ENCODE measurements at places on chromosomes 4 and X.

GRCh38 chr4:147965056-147965455, 233.2 kb downstream of the ARHGAP10 start:
- no peak for DNase-seq

DNA sequence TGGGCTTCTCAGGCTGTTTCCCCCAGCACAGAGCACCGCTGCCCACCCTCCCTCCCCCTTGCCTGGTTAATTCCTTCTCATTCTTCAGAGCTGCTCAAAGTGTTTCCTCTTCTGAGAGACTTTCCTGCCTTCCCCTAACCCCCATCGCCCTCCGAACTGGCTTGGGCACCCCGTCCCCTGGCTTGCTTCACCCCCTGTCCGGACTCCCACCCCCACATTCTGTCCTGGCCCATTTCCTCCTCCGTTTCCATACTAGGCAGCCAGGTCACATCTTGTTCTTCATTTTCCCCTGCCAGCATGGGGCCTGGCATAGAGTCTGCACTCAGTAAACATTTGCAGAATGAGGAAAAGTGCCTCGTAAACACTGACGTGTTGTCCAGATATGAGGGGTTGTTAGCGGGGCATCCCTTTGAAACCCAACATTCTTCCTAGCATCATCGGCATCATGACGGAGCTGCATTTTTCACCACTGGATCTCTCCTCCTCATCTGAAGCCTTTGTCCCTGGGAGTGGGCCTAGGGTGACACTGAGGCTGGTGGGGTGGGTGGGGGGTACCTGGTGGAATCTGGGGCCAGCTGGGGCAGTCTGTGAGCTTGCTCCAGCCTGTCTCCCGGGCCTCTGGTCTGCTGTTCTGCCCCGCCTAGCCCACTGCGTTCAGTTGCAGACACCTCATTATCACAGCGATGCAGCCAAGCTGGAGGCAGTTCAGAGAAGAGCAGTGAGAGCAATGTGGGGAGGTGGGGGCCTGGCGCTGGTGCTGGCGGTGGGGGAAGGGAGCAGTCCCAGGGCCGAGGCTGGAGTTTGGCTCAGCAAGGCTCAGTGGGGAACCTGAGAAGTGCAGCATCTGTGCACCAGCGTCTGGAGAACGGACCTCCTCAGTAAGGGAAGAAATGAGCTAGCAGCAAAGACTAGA, 149.4 kb upstream of the PJA1 start:
- no peak for DNase-seq

DNA sequence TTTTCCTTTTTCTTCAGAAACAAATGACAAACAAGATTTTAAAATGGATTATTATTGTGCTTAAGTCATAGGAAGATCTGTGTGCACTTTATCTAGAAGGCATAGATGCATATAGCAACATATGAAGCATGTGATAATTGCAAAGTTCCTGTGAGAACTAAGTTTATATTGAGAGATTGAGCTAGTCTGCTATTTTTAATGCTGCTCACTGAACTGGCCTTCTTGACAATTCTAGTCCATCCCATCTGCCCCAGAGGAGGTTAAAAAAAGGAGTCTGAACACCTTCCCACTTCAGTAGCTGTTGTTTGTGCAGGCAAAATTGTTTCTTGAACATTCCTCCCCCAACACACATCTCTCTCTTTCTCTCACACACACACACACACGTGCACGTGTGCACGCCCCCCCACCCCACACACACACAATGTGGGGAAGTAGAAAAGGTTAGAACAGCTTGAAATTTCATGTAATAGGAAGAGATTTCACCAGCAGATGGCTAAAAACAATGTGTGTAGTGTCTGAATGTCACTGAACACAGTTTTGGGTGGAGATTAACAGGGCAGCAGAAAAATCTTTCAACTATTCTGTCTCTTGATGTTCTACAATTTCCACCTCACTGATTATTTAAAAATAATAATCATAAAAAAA, 108.0 kb downstream of the GPM6A start:
- no peak for DNase-seq

- DNase-seq: no peak
Observed at GRCh38 chr4:575281-576141, 584 bp downstream of the TMEM271 start.

GRCh38 chr4:114941503-114941902, 171.9 kb downstream of the NDST4 start:
- DNase-seq: no peak

- no peak for DNase-seq
Observed at GRCh38 chr4:137470806-137471205, 61.5 kb downstream of the PCDH18 start.

GRCh38 chr4:75995727-75996126, 5.0 kb upstream of the SDAD1 start:
- no peak for DNase-seq

- DNase-seq: no peak
Observed at GRCh38 chr4:88137112-88137511, 21.3 kb downstream of the ABCG2 start.

- DNase-seq: no peak
Observed at GRCh38 chr4:77113069-77113468, 37.3 kb upstream of the CCNI start.

- no peak for DNase-seq
Observed at GRCh38 chr4:139239127-139239772, 40.8 kb downstream of the MGARP start.

DNA sequence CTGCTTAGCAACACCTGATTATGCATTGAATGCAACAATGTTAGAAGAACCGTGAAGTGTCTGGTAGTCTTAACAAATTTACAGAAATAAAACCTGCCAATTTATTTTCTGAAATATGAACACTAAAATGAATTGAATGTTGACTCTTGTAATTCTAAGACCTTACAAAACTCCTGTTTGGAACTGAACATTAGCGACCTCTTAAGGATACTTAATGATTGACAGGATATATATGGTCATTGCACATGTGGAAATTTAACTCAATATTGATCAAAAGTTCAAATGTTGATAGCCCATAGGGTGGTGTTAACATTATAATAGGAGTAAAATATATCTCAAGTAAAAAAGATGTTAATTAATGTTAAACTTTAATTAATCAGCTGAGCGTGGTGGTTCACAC, 79.1 kb downstream of the TECRL start:
- no peak for DNase-seq

- no peak for DNase-seq
Observed at GRCh38 chrX:40688929-40689328, 41.6 kb upstream of the CXorf38 start.

GRCh38 chr4:114727461-114727860, 128.9 kb downstream of the UGT8 start:
- no peak for DNase-seq

DNA sequence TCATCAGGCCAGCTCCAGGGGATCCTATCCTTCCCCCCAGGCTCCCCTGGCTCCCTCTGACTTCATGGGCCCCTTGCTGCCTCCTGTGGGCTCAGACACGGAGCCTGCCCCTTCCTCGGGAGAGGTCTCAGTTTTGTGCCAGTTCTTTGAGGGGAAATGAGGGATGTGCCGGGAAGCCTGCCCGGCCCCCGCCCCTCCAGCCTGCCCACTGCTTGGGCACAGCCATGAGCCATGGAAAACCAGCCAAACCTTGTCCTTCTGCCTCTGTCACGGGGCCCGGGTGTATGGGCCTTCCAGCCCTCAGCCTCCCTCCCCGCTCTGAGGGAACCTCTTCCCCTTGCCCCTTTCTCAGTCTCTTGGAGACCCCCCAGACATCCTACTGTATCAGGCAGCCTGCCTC, 6.8 kb downstream of the BGN start:
- no peak for DNase-seq

- DNase-seq: no peak
Observed at GRCh38 chr4:173289353-173289727, 44.8 kb downstream of the HMGB2 start.

- DNase-seq: no peak
Observed at GRCh38 chr4:80336582-80336981, 1.1 kb downstream of the CFAP299 start.

- no peak for DNase-seq
Observed at GRCh38 chr4:7206385-7206784, 14.0 kb downstream of the SORCS2 start.

DNA sequence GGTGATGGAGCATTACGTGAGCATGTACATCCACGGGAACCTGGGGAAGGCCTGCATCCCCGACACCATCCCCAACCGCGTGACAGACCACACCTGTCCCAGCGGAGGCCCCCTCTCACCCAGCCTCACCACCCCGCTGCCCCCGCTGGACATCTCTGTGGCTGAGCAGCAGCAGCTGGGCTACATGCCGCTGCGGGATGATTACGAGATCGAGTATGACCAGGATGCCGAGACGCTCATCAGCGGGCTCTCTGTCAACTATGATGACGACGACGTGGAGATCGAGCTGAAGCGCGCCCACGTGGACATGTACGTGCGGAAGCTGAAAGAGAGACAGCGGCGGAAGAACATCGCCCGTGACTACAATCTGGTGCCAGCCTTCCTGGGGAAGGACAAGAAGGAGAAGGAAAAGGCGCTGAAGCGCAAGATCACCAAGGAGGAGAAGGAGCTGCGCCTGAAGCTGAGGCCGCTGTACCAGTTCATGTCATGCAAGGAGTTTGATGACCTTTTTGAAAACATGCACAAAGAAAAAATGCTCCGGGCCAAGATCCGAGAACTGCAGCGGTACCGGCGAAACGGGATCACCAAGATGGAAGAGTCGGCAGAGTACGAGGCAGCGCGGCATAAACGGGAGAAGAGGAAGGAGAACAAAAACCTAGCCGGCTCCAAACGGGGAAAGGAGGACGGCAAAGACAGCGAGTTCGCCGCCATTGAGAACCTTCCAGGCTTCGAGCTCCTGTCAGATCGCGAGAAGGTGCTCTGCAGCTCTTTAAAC, 11.1 kb downstream of the TADA2B start:
- DNase-seq: no peak
